ENCODE measurements at places on chromosomes 12 and 14. TPM values are rescaled to one million over a fixed set of nuclear protein-coding genes. Genes with fewer than 3 reads are reported as not detected.
A peak's percentile ranks its signal among the peaks of the same experiment; 100 is the strongest.

DNA sequence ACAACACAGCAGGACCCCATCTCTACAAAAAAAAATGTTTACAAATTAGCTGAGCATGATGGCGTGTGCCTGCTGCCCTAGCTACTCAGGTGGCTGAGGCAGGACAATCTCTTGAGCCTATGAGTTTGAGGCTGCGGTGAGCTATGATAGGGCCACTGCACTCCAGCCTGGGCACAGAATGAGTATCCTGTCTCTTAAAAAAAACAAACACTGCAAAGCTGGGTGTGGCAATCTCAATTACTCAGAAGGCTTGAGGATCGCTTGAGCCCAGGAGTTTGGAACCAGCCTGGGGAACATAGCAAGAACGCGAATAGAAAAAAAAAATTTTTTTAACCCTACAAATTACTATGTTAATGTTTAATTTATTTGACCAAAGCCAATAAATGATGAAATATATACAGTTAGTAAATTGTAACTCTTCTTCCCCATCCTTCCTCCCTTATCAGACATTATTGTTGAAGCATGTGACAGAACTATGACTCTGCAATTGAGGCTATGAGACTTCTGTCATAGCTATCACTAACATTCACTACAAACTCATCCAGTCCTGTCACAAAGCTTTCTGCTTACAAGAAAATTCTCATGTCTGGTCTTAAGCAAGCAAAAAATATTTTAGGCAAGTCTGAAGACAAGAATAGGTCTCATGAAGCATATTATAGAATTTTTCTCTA, 9.8 kb downstream of the BTBD7 start:
- no peak overlapping the region for H3K4me3 ChIP-seq
- H3K27me3 ChIP-seq = no peaks in the 10 kb centered on the region
- peaks cover 15% of the 10 kb centered on the region for H3K4me1 ChIP-seq

DNA sequence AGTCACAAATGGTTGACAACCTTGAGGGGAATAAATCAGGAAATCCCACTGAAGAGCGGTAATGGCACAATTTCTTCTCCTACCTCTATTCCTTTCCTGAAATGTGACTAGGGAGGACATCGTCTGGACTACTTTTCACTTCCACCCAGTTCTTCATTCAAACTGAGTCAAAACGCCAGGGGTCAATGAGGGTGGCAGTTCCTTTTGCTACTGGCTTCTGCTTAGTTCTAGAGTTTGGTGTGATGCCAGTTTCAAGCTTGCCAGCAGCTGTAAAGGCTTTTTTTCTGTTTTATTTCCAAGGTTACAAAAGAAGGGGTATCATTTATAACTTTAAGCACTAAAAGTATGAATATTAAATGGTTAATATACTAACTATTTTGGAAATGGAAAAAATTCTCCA, 286.5 kb downstream of the SOX5 start:
- H3K27ac ChIP-seq = no peak overlapping the region
- H3K27me3 ChIP-seq = no peaks in the 10 kb centered on the region
- H3K4me1 ChIP-seq = no peaks in the 10 kb centered on the region
- H3K4me3 ChIP-seq = no peak overlapping the region
- H3K36me3 ChIP-seq = no peaks in the 10 kb centered on the region

- peak overlapping the region; percentile 92 for H3K27ac ChIP-seq
- H3K36me3 ChIP-seq = no peaks in the 10 kb centered on the region
- H3K4me1 ChIP-seq = peaks cover 19% of the 10 kb centered on the region
- H3K4me3 ChIP-seq = peak overlapping the region; percentile 76
- no peak for DNase-seq
Measured at GRCh38 chr12:106301241-106301610, 1.3 kb upstream of the TCP11L2 start.

GRCh38 chr12:507391-507796, 47.7 kb downstream of the B4GALNT3 start:
- H3K4me1 ChIP-seq = peaks cover 12% of the 10 kb centered on the region
- H3K4me3 ChIP-seq = no peak overlapping the region
- DNase-seq = no peak
- H3K27ac ChIP-seq = no peak overlapping the region
- H3K27me3 ChIP-seq = peaks cover 40% of the 10 kb centered on the region
- no peaks in the 10 kb centered on the region for H3K36me3 ChIP-seq

DNA sequence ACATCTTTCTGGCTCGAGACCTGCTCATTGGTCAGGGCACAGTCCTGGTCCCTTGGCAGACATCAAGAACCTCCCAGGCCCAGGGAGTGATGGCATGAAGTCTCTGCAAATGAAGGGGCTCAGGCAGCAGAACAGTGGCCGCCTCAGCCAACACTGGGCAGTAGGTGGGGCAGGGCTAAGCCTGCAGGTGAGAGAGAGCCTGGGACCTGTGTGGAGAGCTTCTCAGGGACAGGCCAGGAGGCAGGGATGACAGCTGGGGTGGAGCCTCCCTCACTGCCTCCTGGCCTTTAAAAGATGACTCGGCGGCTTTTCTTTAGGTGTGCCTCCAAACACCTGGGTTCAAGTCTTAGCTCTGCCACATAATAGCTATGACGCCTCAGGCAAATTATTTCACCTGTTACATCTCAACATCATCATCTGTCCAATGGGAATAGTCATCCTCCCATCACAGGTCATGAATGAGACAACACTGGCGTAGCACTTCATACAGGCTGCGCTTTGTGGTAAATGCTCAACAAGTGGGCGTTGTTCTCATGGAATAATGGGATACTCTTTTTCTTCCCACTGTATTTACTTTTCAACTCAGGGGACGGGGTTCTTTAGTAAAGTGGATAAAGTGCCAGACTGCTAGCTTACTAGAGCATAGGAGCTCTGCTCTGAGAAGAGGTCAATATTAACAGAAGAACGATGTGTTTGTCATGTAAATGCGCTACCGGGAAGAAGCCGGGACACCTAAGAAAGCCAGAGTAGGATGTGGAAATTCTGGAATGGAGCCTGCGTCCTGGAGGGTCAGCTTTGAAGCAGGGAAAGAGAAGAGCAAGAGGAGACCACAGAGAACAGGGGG, 277.4 kb downstream of the FOXN3 start:
- H3K4me3 ChIP-seq = no peak overlapping the region
- no peak overlapping the region for H3K27ac ChIP-seq
- peaks cover 13% of the 10 kb centered on the region for H3K4me1 ChIP-seq
- no peak for DNase-seq

- no peak overlapping the region for H3K4me3 ChIP-seq
- H3K27me3 ChIP-seq = peaks cover 15% of the 10 kb centered on the region
- H3K4me1 ChIP-seq = peaks cover 17% of the 10 kb centered on the region
- no peaks in the 10 kb centered on the region for H3K36me3 ChIP-seq
Measured at GRCh38 chr12:30826276-30826675, 71.5 kb upstream of the CAPRIN2 start.

DNA sequence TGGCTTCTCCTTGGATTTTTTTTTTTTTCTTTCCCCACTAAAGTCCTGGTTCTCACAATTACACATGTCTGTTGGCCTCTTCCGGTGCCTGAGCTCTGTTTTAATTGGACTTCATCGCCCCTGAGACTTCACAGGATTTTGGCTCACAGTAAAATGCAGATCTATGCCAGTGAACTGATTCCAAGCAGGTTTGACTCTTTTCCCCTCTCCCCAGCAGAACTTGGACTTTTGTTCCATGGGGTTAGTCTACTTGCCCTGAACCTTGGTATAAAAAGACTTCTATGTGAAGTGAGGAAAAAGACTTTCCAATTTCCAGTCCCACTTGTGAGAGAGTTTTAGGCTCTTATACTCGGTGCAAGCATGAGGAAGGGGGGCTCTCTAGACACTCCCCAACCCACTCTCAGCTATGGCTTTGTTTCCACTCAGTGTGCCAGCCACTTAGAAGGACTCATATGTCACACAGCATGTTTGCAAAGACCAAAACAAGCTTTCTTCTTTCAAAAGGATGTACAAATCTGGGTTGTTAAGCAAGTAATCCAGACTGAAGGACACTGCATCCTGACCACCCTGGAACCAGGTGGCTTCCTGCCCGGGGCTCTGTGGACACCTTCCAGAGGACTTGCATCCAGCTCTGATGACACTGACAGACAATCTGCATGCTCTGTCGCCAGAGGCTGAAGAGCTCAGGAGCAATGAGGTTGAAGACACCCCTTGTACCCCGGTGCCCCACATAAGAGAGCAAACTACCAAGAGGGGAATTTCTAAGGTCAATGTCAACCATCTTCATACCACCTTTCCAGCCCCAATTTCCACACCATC, 221.9 kb upstream of the EGLN3 start:
- H3K27me3 ChIP-seq = peaks cover 30% of the 10 kb centered on the region
- no peak overlapping the region for H3K27ac ChIP-seq
- H3K4me1 ChIP-seq = peaks cover 14% of the 10 kb centered on the region

GRCh38 chr12:96617178-96617577, 127.8 kb downstream of the CFAP54 start:
- no peak overlapping the region for H3K4me3 ChIP-seq
- H3K27me3 ChIP-seq = peaks cover 33% of the 10 kb centered on the region
- H3K27ac ChIP-seq = no peak overlapping the region
- H3K36me3 ChIP-seq = no peaks in the 10 kb centered on the region

GRCh38 chr14:59347915-59348314, 117.3 kb downstream of the GPR135 start:
- no peak overlapping the region for H3K4me3 ChIP-seq
- no peak for DNase-seq
- H3K27ac ChIP-seq = no peak overlapping the region
- H3K27me3 ChIP-seq = no peaks in the 10 kb centered on the region
- H3K36me3 ChIP-seq = peaks cover 14% of the 10 kb centered on the region

GRCh38 chr14:102985665-102986064, 63.2 kb downstream of the AMN start:
- no peaks in the 10 kb centered on the region for H3K4me1 ChIP-seq
- DNase-seq = no peak
- no peak overlapping the region for H3K27ac ChIP-seq
- H3K36me3 ChIP-seq = peaks cover 69% of the 10 kb centered on the region
- no peak overlapping the region for H3K4me3 ChIP-seq

DNA sequence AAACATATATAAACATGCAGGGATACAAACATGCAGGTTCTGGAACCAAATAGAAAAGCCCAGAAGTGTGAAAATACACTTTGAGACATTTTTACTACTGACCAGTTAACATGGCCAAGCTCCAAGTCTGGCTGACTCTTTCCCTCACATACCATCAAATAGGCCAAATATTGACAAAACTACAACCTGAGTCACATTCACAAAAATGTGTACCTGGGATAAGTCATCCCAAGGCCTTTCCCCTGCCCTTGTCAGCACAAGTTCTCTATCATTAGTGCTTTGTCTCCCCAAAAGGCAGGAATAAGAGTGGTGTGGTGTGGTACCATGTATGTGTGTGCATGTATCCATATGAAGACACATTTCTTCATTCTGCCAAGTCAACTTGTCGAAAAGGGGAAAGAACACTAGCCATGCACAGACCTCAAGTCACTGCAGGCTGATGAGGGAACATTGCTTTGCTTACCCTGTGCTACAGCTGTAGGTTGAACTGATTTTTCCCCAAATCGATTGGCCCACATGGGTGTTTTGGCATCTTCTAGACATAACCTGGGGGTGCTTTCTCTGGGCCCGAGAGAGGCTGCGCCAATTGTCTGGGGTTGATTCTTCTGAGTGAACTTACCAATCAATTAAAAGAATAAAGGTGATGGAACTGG, 14.9 kb downstream of the HOXC4 start:
- H3K4me3 ChIP-seq = no peak overlapping the region
- H3K27me3 ChIP-seq = peaks cover 5% of the 10 kb centered on the region
- H3K27ac ChIP-seq = peak overlapping the region; percentile 61
- peaks cover 28% of the 10 kb centered on the region for H3K4me1 ChIP-seq

DNA sequence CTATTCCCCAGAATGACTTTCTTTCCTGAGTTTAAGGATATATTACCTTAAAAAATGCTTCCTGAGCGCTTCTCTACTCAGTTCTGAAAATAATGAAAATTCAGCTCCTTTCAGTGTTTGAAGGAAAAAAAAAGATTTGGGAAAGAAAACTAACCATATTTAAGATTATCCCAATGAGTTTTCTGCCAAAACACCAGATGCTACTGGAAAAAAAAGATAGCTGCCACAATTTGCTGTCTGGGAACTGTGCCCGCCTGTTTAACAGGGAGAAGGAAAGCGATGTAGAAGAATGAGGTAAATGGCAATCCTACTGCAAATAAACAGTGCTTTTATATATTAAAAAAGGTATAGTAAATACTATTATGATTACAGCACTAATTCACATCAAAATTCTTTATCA, 367.6 kb upstream of the PRICKLE1 start:
- no peaks in the 10 kb centered on the region for H3K27me3 ChIP-seq
- H3K4me3 ChIP-seq = no peak overlapping the region
- peaks cover 43% of the 10 kb centered on the region for H3K4me1 ChIP-seq
- H3K27ac ChIP-seq = peak overlapping the region; percentile 5

DNA sequence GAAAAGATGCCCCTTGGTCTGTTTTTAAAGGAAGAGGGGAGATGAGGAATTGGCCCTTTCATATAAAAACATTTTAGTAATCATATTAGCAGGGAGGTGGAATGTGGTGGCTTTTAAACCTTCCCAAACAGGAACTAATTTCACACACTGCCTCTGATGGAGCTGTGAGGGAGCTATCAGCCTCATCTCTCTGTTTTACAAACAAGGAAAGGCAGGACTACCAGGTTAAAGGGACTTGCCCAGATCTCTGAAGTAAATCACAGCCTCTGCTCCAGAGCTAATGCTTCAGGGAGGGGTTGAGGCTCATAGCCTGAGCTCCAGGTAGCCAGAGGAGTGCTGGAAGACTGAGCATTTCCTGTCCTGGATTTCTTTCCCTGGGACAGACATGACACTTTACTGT, 1.1 kb upstream of the BMP4 start:
- no peak overlapping the region for H3K27ac ChIP-seq
- DNase-seq = no peak
- peaks cover 33% of the 10 kb centered on the region for H3K27me3 ChIP-seq
- peaks cover 25% of the 10 kb centered on the region for H3K4me1 ChIP-seq
- H3K4me3 ChIP-seq = no peak overlapping the region

DNA sequence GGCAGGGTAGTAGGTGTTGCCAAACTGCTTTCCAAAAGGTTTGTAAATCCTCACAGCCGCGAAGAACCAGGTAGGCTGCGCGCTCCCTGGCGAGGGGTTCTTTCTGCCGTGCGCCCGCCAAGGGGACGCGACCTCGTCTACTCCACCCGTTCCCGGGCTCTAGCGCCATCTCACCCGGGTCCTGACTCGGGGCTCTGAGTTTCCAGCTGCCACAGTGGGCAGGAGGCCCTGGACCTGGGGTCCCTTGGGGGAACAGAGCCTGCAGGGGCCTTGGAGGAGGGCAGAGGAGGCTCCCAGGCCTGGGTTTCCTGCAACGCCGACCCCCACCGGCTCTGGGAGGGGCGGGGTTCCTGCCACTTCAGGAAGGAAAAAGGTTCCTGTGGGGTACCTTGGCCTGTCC, 706 bp downstream of the ANHX start:
- no peak overlapping the region for H3K27ac ChIP-seq
- DNase-seq = no peak
- H3K27me3 ChIP-seq = no peaks in the 10 kb centered on the region
- H3K4me3 ChIP-seq = no peak overlapping the region
- H3K36me3 ChIP-seq = peaks cover 14% of the 10 kb centered on the region

The FOXN4 gene
- total RNA-seq = not detected

The TPH2 gene
- not detected for total RNA-seq

The KRT80 gene
- total RNA-seq = 3.0 TPM

The SCN8A gene
- total RNA-seq = 2.7 TPM

The PAPLN gene
- total RNA-seq = 10.6 TPM

The PITPNM2 gene
- total RNA-seq = 7.0 TPM

Data from mesothelial cell of epicardium (in vitro differentiated cells).